ENCODE measurements at places on chromosomes 1 and 21. TPM values are rescaled to one million over a fixed set of nuclear protein-coding genes. Genes with fewer than 3 reads are reported as not detected.

GRCh38 chr1:26570287-26570686, 40.7 kb downstream of the RPS6KA1 start:
- DNase-seq, result no peak

- DNase-seq, result no peak
Measured at GRCh38 chr1:92944901-92945747, 16.1 kb downstream of the DIPK1A start.

DNA sequence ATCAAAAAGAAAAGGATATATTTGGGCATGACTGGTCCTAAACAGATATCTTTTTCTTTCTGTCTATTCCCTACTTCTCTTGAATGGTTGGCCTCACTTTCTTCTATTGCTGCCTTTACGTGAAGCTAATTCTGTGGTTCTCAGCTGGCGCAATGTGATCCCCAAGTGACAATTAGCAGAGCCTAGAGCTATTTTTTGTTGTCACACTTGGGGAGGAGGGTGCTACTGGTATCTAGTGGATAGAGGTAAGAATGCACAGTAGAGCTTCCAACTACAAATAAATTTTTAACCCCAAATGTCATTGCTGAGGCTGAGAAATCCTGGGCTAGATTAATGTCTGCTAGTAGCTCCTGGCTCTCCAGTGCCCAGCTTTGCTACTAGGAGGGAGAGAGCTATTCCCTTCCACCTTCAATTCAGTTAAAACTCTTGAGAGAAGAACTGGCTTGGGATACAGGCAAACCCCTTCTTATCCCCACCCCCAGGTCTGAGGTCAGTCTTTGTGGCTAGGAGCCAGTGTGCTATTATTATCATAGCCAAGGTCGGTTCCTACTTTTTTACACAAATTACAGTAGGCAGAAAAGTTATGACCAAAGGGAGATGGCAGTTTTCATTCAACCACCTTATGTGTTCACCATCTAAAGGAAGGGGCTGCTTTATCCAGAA, 102.1 kb downstream of the SNX7 start:
- DNase-seq, result no peak

GRCh38 chr1:28328228-28328648, 602 bp upstream of the MED18 start:
- DNase-seq, result no peak

DNA sequence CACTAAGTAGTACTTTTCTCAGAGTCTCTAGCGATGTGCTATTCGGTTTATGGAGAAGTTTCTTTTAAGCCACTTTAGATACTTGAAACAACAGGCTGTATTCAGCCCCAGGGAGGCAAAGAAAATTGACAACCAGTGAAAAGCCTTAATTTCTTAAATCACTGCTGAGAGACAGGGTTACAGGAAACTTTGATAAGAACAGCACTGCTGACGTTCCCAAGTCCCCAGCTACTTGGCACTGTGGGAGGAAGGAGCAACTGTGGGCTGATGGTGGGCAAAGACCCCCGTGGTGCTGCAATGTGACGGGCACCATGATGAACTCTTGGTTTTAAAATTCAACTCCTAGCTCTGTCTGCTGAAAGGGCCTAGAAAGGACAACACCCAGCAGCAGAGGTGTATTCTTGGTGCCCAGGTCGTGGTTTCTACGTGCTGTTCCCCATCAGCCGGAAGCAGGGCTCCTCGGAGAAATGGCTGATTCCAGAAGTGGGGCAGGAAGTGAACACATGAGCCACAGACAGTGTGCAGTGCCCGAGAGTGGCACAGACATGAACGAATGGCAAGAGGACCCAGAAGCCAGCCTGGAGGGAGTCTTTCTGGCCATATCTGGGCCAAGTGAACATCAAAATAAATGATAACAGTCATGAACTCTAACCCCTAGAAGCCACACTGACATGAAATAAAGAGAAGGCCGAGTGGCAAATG, 5.3 kb downstream of the PTTG1IP start:
- DNase-seq, result no peak

DNA sequence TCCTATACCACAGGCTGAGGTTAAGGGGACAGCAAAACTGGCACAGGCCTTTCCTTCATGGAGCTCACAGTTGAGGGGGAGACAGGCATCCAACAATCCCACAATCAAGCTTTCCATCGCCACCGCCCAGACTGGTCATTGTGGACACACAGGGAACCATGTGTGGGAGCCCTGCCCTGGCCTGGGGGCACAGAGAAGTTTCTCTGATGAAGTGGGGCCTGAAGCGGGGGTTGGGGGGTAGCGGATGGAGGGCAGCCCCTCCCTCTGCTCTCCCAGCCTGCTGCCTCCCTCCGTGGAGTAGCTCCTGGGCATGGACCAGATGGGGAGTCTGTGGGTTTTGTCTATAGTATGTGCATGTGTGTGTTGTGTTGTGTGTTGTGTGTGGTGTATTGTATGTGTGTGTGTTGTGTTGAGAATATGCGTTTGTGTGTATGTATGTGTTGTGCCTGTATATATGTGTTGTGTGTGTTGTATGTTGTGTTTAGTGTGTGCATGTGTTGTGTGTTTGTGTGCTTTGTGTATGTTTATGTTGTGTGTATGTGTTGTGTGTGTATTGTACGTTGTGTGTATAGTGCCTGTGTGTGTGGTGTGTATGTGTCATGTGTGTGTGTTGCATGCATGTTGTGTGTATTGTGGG, 14.4 kb upstream of the LDLRAP1 start:
- DNase-seq, result no peak

- no peak for DNase-seq
Measured at GRCh38 chr1:205988585-205988995, 14.6 kb downstream of the RAB7B start.

The FAM89A gene
- total RNA-seq, result 30.7 TPM

The TPTE gene
- total RNA-seq, result 0.26 TPM

The LHX8 gene
- total RNA-seq, result 0.08 TPM

Measured in SK-MEL-5 (cell line).